ENCODE measurements at places on chromosomes 13 and 19.

GRCh38 chr13:41203810-41204209 is 9.4 kb upstream of the KBTBD7 start:
- no peak for DNase-seq

DNA sequence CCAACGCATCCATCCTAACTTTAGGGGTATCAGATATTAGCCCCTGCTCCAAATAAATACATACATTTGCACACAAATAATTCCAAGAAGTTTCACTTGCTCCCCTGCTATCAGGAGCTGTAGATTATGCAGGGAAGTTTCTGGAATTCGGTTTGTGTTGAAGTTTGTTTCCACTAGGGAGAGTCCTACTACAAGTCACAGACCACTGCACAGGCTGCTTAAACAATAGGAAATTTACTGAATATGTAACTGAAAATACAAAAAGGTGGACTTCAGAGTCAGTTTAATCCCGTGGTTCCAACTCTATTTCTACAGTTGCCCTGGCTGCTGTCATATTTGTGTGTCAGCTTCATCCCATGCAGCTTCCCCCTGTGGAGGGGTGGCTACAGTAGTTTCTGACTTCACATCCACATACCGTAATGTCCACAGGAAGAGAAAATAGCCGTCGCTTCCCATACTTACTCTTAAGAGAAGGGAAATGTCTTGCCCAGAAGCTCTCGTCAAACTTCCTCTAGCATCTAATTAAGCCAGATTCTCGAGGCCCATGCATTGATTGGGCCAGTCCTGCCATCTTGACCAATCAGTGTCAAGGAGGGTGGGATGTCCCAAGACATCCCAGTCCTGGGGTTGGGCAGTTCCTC is 286.6 kb downstream of the COG6 start:
- DNase-seq, result no peak

- no peak for DNase-seq
Observed at GRCh38 chr19:28737021-28737895, 475.7 kb downstream of the UQCRFS1 start.

GRCh38 chr19:46350029-46350757 is 3.3 kb downstream of the PPP5C start:
- no peak for DNase-seq

DNA sequence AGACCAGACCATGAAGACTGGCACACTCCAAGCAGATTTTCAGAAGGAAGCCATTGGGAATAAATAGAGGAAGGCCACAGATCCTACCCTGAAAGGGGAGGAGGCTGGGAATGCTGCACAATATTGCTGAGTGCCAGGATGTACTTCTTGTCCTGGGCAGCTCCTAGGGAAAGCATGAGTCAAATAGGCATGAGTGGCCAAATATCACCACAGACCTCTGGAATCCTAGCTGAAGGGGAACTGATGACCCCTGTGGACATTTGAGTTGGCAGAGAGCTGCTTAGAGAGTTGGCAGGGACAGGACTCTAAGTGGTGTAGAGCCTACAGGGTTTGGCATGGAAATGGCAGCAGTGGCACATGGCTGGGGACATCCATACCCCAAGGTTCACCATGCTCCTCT is 234.3 kb upstream of the TRPC4 start:
- no peak for DNase-seq

DNA sequence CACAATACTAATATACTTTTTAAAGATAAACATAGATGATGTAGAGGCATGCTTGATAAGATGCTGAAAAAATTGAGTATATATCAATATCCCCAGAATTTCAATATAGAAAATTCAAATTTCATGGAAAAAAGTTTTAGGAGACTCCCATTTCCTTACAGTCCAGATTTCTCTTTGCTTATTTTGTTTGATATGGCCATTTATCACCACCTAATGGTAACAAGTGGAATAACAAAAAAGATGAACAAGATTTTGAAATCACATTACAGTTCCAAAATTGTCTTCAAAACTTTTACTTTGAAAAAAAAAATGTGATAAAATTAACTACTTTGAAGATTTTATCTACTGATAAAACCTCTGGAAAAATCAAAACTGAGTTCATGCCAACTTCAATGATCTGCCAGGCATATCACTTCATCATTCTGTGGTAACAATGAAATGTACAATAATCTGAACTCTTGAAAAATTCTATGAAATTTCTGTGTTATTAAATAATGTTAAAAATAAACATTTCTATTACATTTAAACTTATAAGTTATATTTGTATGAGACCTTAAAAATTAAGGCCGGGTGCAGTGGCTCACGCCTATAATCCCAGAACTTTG is 17.5 kb downstream of the MIPEP start:
- DNase-seq, result no peak

DNA sequence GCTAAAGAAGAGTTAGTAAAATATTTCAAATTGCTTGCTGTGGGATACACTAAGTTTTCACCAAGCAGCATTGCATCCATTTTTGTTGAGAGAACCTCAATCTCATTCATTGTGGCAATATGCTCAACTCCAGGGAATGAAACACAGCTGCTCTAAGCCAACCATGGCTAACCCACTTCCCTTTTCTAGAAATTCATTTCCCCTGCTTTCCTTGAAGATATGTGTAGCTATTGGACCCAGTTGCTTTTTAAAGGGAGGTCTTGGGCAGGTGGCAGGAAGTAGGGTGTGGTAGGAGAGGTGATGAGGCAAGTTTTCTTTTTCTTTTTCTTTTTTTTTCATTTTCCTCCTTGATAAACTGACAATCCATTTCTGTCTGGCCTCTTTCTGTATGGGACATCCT is 452.2 kb downstream of the FGF14 start:
- DNase-seq, result no peak

DNA sequence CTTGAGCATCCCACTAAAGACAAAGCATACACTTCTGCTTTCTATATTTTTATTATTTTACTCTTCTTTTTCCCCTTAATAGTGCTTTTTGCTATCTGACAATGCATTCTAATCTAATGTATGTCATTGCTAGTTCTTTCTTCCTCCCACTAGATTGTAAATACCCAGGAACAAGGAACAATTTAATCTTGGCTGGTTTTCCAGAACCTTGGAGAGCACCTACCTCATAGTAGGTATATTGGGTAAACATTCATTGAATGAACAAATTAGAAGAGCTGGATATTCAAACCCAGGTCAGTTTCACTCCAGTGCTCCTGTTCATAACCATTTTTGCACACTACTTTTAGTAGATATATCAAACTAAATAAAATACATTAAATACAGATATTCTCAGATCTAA is 1617.6 kb upstream of the SLC10A2 start:
- no peak for DNase-seq

DNA sequence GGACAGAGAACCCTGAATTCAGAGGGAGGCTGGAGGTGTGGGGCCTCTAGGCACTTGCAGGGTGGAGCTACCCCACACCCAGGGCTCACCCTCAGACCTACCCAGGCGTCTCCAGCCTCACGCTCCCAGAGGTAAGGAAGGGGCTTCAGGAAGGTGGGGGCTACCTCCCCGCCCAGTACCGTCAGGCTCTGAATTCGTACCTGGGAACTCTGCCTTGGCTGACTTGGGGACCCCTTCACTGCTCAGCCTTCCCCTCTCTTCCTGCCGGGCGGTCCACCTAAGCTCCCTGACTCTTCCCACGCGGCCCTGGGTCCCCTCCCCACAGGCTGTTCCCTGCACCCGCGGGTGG is 28.5 kb upstream of the PARP4 start:
- no peak for DNase-seq

DNA sequence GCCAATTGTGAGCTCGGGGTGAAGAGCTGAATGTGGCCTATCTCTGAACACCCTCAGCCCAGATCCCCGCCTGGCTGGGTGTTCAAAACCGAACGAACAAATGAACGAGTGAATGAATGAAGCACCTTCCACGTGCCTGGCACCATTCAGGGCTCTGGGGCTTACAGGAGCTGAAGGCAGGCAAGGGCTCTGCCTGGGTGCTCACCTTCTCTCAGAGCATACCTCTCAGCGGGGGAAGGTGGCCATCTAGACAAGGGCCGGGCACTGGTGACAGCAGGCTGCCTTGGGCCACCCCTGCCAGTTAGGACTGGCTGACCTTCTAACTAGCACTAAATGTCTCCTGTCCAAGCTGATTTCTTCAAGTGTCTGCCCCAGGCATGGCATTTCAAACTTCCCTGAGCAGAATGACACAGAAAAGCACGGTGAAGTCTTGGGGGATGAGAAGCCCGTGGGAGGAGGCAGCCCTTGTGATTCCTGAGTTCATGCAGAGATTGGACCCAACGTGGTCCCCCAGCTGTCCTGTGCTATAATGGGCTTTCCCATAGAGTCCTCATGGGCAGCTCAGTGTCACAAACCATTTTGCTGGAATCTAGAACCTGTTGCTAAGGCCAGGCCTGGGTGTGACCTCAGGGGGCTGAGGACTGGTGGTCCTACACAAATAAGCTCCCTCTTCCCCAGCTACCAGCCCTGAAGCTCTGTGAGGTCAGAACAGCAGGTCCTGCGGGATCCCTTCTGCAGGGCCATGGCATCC is 27.9 kb upstream of the VSTM2B start:
- no peak for DNase-seq

- no peak for DNase-seq
Observed at GRCh38 chr13:75855216-75855615, 219.1 kb downstream of the LMO7 start.

- DNase-seq, result no peak
Observed at GRCh38 chr19:50649433-50650391, at the start of gene C19orf81. C19orf81 (plus strand) TSS chr19:50649445; CDS start chr19:50649445, 0 bp downstream.

- DNase-seq, result no peak
Observed at GRCh38 chr19:23558541-23558940, 128.5 kb downstream of the ZNF675 start.

GRCh38 chr13:103451656-103452055 is 385.4 kb upstream of the SLC10A2 start:
- no peak for DNase-seq

- DNase-seq, result no peak
Observed at GRCh38 chr13:32496599-32497160, 41.9 kb downstream of the N4BP2L2 start.

- no peak for DNase-seq
Observed at GRCh38 chr19:13839938-13840304, 37.0 kb upstream of the NANOS3 start.

GRCh38 chr13:80633251-80633650 is 292.3 kb upstream of the SPRY2 start:
- no peak for DNase-seq

- DNase-seq, result no peak
Observed at GRCh38 chr19:18519962-18520847, 1.7 kb downstream of the ELL start.

- peak; percentile 31 for DNase-seq
Observed at GRCh38 chr13:48731957-48732569, 78.3 kb downstream of the CYSLTR2 start.

DNA sequence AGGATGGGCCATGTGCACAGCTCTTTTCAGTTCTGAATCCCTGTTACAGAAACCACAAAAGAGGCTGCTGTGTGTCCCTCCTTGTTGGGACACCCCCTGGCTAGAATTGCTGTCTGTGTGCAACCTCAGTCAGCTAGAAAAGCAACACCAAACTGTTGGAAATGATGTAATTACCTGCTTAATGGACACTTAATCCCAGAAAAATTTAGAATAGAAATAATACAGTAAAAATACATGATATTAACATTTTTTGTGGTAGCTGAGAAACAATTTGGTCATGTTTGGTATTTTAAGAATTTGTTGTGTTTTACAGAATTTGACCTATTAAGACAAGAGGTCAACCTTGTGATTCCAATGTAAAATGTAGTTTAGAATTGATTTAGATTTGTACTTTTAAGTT is 46.8 kb downstream of the FAM124A start:
- DNase-seq, result no peak

DNA sequence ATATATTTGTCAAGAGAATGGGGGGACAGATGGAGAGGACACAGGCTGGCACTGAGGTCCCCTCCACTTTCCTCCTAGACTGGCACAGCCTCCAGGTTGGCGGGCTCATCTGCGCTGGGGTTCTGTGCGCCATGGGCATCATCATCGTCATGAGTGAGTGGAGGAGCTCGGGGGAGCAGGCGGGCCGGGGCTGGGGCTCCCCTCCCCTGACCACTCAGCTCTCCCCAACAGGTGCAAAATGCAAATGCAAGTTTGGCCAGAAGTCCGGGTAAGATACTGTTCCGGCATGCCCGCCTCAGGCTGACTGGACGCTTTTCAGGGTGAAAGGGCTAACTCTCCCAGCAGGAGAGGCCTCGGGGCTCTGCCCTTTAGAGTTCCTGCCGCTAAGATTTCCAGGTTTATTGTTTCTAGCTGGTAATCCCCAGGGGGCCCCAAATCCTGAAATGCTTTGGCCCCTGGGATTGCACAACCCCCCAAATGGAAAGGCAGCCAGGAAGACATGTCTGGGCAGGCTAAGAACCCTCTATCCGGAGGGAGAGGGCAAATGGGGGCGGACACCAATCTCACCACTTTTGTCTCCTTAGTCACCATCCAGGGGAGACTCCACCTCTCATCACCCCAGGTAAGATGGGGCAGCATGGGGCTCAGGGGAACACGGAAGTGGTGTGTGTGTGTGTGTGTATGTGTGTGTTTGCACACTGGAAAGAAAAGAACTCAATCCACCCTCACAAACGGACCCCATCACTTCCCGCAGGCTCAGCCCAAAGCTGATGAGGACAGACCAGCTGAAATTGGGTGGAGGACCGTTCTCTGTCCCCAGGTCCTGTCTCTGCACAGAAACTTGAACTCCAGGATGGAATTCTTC is 7.3 kb downstream of the FXYD3 start:
- no peak for DNase-seq

GRCh38 chr19:46728208-46728607 is 11.3 kb upstream of the PRKD2 start:
- DNase-seq, result no peak

- peak; percentile 38 for DNase-seq
Observed at GRCh38 chr13:110874508-110874960, 40.3 kb downstream of the ANKRD10 start.

DNA sequence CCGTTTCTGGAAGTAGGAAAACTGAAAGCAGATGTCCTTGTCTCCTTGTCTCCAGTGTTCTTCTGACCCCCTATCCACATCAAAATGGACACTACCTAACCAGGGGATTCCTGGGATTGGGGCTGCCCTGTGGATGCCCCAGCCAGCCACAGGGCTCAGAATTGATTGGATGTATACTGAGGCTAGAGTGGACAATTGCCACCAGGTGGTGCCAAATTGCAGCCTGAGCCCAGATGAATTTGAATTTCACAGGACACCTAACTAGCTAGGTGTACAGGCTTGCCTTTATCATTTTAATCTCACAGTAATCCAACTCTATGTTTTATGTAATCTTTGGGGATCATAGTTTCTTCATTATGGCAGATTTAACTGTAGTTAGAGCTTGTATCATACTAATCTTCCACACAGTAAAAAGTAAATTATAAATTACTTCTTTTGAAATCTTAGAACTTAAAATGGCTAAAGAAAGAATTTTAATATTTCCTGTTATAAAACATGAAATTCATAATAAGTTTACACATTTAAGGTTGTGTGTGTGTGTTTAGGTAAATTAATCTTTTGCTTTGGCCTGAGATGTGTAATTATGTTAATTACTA is 58.0 kb downstream of the PIBF1 start:
- no peak for DNase-seq

GRCh38 chr13:80502359-80502758 is 161.4 kb upstream of the SPRY2 start:
- no peak for DNase-seq

- no peak for DNase-seq
Observed at GRCh38 chr13:97240788-97241734, 18.9 kb downstream of the MBNL2 start.

Measured in stimulated activated CD8-positive, alpha-beta memory T cell treated with anti-CD3 and anti-CD28 coated beads, Interleukin-7, amount 100 ng/mL, for 24 hours (primary cell).